Hematopoietic multipotent progenitor cell treated with erythropoietin and hydrocortisone succinate and interleukin-3 and kit ligand, for 4 days (in vitro differentiated cells): ENCODE measurements at places on chromosomes 5 and 9.

- DNase-seq: no peak
These were observed 114.0 kb downstream of the ADAMTS2 start for GRCh38 chr5:179231309-179231708.

- DNase-seq: no peak
These were observed 75.5 kb downstream of the LMX1B start for GRCh38 chr9:126689027-126689825.

DNA sequence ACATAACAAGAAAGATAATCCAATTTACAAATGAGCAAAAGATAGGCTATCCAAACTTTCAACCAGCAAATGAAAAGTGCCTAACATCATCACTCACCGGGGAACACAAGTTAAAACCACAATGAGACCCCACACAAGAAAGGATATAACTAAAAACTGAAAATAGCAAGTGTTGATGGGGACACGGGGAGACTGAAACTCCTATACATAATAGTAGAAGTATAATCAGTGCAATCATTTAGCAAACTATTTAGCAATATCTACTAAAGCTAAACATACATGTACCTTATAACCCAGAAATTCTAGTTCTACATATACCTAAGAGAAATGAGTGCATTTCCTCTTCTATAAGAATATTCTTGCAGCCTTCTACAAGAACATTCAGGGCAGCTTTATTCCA lies 72.5 kb downstream of the RICTOR start:
- no peak for DNase-seq

DNA sequence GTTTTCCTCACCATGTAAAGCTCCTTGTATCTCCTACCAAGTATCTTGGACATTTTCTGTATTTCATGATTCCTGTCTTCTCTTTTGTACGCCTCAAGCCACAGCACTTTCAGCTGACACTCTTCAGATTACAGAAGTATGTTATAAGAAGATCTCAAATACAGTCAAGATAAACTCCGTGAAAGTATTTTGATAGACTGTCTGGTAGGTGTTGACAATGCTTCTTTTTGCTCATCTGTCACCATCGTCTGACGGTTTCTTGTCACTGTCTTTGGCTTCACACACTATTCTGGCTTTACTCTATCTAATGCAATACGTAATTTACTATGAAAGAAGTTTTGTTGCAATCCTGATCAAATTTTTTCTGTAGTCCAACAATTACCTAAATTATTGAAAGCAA lies 294.5 kb upstream of the CDH12 start:
- DNase-seq: no peak
